ENCODE measurements at places on chromosomes 13 and 19.

DNA sequence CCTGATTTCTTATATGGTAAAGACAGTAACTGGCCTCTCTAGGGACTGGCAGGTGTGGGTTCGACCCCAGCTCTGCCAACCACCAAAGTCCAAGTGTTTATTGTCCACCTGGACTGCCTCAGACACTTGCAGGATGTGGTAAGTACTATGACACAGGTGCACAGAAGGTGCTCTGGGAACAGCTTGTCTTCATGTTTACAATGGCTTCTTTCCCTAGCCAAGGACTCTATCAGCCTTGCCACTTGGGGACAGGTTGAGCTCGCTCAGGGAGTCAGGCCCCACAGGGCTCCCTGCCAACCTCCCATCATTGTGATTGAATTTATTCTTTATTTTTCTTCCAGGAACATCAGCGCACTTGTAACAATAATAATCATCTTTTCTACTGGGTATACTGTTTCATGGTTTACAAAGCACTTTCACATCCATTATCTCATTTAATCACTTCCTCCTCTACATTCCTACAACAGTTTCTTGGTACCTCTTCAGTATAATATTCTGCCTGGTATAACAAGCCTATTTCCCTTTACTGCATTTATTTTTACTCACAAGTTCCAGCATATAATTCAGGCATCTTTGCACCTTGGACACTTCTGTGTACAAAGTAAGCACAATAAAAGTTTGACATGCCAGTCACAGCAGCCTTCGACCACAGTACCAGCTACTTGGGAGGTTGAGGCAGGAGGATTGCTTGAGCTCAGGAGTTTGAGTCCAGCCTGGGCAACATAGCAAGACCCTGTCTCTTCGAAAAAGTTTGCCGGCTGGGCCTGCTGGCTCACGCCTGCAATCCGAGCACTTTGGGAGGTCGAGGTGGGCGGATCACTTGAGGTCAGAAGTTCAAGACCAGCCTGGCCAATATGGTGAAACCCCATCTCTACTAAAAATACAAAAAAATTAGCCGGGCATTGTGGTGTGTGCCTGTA is 24.2 kb upstream of the GATAD2A start:
- DNase-seq, result no peak

DNA sequence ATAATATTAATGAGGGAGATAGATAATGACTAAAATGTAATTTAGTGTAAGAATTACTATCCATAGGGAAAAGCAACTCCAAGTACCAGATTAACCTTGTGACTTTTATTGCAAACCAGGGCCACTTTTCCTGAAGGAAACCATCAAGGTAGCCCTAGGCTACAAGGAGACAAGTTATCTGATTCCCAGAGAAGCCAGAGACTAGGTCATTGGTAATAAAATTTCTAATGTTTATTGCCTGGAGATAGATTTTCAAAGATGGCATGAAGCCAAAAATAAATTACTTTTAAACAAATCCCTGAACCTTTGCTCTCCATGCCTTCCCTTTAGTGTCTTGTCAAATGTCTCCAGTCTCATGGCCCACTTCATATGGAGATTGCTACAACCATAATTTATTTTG is 610.1 kb upstream of the SLC10A2 start:
- DNase-seq, result no peak

GRCh38 chr13:58302349-58302748 is 670.8 kb downstream of the PCDH17 start:
- no peak for DNase-seq

- DNase-seq, result peak; percentile 88
Measured at GRCh38 chr13:30341815-30342570, 34.6 kb upstream of the KATNAL1 start.

GRCh38 chr19:55339105-55339888 is at the start of gene KMT5C:
TSS of gene KMT5C (plus strand) at chr19:55339876. CDS start at chr19:55341937, 2,061 bp downstream.
- peak; percentile 100 for DNase-seq

DNA sequence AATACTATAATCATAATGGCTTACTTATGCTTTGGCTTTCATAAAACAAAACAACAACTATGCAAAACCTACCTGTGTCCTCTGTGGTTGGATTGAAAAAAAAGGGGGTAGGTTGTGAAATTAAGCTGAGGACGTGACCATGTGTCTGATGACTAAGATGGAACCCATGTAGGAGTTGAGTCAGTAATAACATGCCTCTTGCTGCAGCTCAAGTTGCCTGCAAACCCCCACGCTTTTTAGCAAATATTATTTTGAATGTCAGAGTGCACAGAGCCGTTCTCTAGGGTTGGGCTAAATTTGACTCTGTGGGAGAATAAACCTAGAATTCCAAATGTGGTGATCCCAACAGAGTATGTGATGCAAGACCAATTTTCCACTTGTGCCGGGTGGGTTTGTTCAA is 209.3 kb downstream of the KCNRG start:
- no peak for DNase-seq

DNA sequence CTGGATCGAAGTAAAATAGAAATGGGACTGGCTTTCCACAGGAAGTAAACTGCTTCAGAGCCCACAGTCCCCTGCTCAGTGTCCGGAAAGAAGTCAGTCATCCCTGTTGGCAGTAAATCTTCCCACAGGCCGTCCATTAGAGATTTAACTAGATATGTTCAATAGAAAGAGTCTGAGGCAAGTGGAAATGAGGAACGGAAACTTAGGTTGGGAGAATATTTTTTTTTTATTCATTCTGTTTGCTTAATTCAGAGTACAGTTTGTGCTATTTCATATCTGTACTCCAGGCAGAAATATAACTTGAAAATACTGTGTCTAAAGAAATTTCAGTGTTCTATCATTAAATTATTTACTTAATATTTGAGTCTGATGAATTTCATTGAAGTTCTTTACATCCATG is 22.7 kb downstream of the SLC25A15 start:
- DNase-seq, result no peak

- no peak for DNase-seq
Measured at GRCh38 chr13:71861769-71862458, 5.1 kb downstream of the DACH1 start.

GRCh38 chr13:67299072-67299635 is 69.0 kb upstream of the PCDH9 start:
- no peak for DNase-seq

DNA sequence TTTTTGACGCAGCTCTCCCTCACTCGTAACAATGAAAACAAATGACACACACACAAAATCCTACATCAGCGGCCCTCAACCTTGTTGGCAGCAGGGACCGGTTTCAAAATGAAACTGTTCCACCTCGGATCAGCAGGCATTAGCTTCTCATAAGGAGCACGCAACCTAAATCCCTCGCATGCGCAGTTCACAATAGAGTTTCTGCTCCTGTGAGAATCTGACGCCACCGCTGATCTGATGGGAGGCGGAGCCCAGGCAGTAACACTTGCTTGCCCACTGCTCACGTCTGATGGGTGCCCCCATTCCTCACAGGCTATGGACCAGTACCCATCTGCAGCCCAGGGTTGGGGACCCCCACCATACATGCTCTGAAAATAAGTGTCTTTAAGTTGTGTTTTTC is 43.4 kb downstream of the DHRS12 start:
- no peak for DNase-seq

DNA sequence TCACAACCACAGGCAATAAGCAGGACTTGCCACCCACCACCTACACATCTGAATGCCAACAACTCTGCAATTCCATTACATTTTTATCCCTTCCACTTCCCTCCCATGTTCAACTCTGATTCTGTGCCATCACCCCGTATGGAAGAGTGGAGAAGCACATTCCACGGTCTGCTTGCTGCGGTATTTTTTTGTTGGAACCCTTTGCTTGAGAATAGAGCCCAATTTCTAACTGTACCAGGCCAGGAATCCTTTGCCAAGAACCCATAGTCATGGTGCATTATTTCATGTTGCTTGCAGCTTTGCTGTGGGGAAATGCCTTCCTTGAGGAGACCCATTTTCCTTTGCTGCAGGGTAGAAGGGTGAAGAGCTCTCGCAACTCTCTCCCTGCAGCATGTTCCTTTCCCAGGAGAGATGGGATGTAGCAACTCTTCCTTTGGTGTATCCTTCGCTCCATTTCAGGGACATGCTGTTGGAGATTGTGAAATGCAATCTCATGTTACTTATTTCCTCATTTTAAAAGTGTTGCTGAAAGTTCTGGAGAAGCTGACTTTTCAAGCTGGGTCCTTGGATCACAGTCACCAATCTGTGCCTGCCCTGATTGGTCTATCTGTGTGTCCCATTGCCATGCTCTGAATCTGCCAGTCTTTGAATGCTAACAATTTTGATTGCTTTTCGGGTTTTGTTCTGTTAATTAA is 69.8 kb upstream of the STARD13 start:
- no peak for DNase-seq

- DNase-seq, result peak; percentile 47
Measured at GRCh38 chr19:9986787-9987281, 23.5 kb downstream of the COL5A3 start.

GRCh38 chr13:37984357-37984756 is 114.8 kb upstream of the TRPC4 start:
- no peak for DNase-seq

DNA sequence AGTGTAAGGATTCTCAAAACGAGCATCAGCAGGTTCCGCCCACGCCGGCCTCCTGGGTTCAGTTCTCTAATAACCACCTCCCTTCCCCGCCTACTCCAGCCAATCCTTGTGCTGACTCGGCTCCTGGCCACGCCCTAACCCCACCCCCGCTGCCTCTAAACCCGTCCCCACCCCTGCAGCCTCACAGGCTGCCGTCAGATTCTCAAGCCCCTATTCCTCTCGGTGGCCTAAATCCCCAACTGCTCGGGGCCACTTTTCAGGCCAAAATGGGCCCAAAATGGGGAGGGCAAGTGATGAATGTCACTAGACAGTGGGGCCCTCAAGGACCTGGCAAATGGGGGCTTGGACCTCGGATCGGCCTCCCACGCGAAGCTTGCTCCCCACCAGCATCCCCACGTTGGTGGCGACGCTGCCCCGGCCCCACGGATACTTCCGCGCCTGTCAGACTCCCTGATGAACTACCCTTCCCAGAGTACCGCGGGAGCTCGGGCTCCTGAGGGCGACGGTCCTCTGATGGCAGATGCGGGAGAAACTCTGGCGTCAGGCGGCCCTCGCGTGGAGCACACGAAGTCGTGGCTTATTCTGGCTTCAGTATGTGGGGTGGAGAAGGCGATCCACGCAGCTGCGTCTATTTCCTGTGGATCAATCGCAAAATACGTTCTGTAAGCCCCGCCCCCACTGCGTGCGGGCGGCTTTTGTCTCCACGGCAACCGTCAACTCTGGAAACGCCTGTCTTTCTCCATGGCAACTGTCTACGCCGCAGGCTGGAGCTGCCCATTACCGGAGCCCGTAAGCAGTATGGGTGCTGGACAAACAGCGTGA is 24.8 kb downstream of the ZNF473 start:
- peak; percentile 93 for DNase-seq

DNA sequence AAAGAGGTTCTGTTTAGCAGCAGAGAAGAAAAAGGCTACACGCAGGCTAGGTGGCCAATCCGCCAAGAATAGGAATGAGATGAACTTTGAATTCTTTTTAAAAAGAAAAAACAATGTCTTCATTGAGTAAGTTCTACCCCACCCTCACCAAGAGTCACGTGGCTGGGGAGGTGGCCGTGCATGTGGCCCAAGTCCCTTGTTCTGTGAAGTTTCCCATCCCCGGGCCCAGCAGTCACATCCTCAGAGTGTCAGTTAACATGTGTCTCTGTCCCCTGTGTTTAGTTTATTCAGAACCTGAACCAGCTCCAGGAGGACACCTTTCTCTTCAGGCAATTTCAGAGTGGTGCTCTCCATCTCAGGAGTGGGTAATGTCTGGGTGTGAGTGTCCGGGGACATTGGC is 57.1 kb upstream of the MCF2L start:
- no peak for DNase-seq

DNA sequence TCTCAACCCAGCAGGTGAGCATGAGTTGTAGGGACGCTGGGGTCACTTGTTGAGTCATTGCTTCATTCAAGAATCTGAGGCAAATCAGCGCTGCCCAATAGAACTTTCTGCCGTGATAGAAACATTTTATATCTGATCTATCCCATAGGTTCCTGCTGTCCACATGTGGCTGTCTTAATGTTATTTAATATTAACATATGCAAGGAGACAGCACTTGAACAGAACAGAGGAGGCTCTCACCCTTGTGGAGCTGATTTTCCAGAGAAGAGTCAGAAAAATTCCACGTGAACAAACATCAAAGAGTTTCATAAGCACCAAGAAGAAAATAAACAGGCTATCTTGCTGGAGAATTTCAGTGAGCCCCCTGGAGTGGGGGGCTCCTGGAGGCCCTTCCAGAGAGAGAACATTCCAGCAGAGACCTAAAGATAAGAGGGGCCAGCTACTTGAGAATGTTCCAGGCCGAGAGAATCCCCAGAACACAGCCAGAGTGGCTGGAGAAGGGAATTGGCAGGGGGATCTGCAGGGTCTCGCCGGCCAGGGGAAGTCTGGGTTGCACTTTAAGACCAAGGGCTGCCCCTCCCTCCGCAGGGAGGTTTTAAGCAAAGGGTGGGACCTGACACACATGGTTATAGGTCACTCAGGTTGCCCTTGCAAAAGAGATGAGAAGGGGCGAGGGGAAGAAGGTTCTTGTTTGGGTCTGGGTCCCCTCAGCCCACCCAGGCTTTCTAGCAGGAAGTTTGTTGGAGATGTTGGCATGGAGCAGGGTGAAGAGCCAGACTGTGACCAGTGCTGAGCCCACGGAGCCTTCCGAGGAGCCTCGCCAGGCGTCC is 135.7 kb downstream of the CRYL1 start:
- no peak for DNase-seq

DNA sequence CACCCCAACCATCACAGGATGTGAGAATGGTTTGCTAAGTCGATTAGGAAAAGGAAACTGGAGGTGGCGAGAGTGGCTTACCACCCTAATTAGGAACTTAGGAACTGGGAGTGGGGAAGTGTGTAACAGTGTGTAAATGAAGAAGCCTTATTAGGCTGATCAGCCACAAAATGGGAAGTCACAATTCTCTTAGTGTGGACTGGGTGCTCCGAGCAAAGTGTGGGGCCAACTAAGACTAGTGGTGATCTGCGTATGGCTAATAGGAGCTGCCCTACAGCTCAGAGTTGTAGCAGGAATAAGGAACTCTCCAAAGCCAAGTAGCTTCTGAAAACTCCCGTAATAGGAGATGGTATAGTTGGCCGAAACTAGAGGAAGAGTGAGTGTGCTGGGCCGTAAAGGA is 7.6 kb downstream of the SIGLEC11 start:
- DNase-seq, result no peak

- peak; percentile 53 for DNase-seq
Measured at GRCh38 chr19:18415178-18415867, 3.9 kb upstream of the SSBP4 start.

DNA sequence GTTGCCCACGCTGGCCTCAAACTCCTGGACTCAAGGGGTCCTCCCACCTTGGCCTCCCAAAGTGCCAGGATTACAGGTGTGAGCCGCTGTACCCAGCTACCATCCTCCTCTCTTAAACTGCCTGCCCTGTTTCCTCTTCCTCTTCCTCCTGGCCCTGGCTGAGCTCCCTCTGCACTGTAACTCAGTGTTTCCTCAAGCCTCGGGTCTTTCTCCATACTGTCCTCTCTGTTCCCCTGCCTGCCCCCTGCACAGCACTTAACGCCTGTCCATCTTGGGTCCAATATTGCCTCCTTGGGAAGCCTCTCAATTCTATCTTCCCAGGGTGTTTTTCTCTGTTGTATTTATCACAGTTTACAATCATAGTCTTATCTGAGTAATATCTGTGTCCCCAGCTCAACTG is 6.1 kb downstream of the LIPE start:
- no peak for DNase-seq

Measured in lower leg skin (tissue), 4 donors.